ENCODE measurements at places on chromosomes 3 and 15. TPM values are rescaled to one million over a fixed set of nuclear protein-coding genes. Genes with fewer than 3 reads are reported as not detected.

Gene C15orf40
- 27.9 TPM for total RNA-seq

Gene SLTM
- 93.0 TPM for total RNA-seq

Gene STRIT1
- not detected for total RNA-seq

Gene SEMA3F
- total RNA-seq: 143 TPM

Gene C3orf20
- not detected for total RNA-seq

Gene AMT
- total RNA-seq: 3.3 TPM

GRCh38 chr3:79250746-79251145, 517.1 kb downstream of the ROBO1 start:
- no peak for DNase-seq

DNA sequence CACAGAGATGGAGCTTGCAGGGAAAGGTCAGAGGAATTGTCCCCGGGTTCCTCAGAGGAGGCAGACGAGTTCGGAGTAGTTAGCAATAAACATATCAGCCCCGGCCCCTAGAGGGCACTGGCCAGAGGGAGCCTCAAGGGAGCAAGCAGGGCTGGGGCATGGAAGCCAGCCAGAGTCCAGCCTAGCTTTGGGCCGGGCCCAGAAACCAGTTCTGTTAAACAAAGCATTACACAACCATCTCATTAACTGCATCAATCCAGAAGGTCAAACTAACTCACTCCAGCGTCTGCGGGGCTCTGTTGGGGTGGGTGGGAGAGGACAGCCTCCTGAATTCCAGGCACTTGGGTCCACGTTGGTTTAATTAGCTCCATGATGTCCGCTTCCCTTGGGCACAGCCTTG, 41.0 kb upstream of the IREB2 start:
- no peak for DNase-seq

- no peak for DNase-seq
Measured at GRCh38 chr3:45546716-45547701, 47.5 kb upstream of the LIMD1 start.

GRCh38 chr3:66196633-66197032, 24.2 kb upstream of the SLC25A26 start:
- DNase-seq: peak; percentile 15

GRCh38 chr15:66718220-66718988, 16.4 kb downstream of the SMAD6 start:
- DNase-seq: no peak

DNA sequence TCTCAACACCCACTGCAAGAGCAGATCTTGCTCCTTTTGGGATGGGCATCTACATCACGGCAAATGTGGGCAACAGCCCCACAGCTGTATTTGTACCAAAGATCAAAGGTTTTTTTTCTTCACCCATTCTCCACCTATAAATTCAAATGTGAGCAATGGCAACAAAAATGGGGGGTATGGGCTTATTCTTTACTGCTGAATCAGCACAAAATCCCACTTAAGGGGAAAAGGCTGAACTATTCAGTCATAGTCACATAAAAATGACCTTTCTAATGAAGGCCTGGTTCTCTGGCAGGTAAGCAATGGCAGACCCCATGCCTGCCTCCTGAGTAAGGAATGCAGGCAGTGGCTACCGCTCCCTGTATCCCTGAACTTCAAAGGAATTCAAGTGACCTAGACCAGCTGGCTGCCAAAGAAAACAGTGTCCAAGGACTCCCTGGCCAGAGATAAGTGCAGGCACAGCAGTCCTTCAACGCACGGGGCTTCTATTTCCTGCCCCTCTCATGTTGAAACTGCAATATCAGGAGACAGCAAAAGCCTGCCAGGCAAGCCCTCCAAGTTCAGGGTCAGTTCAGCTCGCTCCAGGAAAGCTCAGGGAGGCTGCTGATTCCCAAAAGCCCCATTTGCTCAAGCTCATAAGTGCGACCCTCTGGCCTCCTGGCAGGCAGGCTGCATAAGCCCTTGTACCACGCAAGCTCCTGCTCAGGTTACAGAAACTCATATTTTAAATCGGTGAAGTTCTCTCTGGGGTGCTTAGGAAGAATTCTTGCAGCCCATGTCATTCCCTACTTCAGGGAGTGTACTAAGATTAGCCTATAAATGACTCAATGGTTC, 134.1 kb downstream of the PDZRN3 start:
- no peak for DNase-seq

- peak; percentile 48 for DNase-seq
Measured at GRCh38 chr3:45760878-45761711, 35.2 kb downstream of the SLC6A20 start.

DNA sequence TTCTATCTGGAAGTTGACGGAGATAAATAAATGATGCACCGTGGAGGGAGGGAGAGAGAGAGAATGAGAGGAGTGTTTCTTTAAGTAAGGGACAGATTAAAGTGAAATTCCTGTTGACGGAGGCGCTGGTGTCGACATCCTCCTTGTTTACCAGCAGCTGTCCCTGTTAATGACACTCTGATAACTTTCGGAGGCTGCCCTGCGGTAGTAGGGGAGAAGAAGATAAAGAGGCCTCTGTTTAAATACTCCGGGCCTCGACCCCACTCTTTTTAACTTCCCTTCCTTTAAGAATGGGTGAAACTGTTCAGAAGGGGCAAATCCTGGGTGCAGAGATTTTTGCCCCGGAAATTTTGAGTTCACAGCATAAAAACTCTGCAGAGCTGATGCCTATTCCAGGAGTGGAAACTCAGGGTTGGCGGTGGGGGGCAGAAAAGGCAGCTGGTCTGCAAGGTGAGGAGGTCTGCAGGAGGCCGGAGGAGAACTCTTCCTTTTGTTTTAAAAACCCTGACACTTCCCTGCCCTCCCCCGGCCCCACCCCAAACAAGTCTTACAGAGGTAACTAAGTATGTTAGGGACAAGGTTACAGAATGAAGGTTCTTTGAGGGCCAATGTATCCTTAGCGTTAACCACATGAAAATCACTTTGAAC, 276.6 kb upstream of the NR2F2 start:
- DNase-seq: no peak

- peak; percentile 56 for DNase-seq
Measured at GRCh38 chr15:79970624-79971434, at the start of gene BCL2A1. Gene BCL2A1 (minus strand): TSS chr15:79971196. CDS start chr15:79971119, 77 bp downstream.

GRCh38 chr15:101324524-101325177, 29.6 kb upstream of the SNRPA1 start:
- DNase-seq: no peak

- DNase-seq: no peak
Measured at GRCh38 chr3:44596621-44597020, 11.9 kb downstream of the ZNF660 start.

DNA sequence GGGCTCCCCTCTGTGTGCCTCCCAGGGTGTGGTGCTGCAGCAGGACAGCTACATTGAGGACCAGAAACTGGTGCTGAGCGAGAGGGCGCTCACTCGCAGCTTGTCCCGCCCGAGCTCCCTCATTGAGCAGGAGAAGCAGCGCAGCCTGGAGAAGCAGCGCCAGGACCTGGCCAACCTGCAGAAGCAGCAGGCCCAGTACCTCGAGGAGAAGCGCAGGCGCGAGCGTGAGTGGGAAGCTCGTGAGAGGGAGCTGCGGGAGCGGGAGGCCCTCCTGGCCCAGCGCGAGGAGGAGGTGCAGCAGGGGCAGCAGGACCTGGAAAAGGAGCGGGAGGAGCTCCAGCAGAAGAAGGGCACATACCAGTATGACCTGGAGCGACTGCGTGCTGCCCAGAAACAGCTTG, 53.7 kb downstream of the KLHL25 start:
- no peak for DNase-seq

GRCh38 chr15:85381850-85382751, 1.7 kb downstream of the AKAP13 start:
- DNase-seq: peak; percentile 15
